ENCODE measurements at places on chromosomes 2 and 18.

DNA sequence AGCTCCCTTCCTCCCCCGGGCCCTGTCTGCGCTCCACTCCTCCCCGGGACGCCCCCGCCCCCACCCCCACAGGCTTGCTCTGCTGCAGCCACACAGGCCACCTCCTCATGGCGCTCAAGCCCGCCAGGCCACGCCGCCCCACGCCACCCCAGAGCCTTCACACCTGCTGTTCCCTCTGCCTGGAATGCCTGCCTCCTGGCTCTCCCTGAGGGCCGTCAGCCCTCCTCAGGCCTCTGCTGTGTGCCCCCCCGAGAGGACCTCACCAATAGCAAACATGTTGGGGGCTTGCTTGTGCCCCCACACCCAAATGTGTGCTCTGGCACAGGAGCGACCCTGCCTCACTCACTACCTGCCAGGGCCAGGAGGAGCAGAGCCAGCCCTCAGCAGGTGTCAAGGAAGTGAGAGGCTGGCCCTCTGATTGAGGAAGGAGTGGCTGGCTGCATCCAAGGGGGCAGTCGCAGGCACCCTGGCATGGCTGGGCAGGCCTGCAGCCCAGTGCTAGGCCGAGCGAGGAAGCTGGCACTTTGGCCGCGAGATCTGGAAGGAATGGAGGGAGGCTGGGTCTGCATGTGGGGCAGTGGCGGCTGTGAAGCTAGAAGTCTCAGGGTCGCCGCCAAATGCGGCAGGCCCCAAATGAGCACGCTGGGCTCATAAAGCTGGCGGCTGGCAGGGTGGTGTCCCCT is 86.5 kb downstream of the INHBB start:
- DNase-seq = no peak

DNA sequence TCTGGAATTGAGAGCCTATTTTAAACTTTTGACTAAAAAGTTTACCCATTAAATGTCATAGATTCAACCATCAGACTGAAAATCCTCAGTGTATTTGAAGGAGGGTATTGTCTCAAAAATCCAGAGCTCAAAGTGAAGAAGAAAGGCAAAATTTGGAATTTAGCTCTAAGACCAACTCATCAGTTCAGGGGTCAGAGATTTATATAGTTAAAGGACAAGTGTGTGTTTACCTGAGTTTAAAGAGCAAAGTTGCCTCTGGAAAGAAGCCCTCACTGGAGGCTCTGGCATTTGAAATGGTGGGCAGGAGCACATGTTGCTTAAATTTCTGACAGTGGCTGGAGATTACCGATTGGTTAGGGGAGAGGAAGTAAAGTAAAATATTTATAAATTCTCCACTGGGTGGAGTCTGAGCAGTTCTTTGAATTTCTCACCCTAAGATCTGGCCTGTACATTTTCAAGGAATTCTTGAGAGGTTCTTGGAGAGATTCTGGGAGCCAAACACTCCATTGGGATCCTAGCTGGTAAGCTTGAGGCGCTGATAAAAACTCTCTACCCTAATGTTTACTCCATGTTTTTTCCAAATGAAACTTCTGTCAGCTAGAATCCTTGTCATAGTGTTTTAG is at the start of gene KYNU:
Gene KYNU, plus strand, starts transcription at position 449 of the 623 bp plus-strand sequence. CDS start 7,704 bp downstream, outside the sequence.
- no peak for DNase-seq

DNA sequence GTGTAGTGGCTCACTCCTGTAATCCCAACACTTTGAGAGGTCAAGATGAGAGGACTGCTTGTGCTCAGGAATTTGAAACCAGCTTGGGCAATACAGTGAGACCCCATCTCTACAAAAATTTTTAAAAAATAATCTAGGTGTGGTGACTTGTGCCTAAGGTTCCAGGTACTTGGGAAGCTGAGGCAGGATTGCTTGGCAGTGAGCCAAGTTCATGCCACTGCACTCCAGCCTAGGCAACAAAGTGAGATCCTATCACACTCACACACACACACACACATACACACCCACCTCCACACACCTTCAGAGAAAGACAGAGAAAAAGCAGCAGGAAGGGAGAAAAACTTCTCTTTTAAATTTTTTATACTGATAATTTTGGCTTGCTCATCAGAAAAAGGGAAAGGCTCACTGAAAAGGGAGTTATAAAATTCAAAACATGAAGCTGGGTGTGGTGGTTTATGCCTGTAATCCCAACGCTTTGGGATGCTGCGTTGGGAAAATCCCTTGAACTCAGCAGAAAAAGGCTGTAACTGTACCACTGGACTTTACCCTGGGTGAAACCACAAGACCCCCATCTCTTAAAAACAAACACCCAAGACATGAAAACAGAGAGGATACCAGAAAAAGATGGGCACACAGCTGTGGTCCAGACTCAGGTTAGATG is 25.7 kb downstream of the FAM168B start:
- no peak for DNase-seq

DNA sequence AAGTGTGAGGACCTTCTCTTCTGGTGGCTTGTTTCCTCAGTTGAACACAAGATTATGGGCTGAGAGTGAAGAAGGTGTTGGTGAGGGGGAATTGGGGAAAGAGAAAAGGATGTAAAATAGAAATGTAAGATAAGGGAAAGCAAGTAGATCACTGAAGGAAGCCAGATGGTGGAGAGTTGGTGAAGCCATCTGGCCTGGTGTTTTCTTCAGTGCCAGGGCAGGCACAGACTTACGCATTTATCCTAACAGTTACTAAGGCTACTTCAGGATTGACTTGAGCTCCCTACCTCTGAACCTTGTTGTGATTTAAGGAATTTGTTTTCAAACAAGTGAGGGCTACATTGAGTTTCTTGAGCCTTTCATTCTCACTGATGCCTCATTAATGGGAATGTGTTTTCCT is 113.8 kb downstream of the GALNT1 start:
- DNase-seq = no peak

GRCh38 chr2:105335469-105335868 is 1.9 kb upstream of the C2orf49 start:
- DNase-seq = no peak

- no peak for DNase-seq
These were observed 117.3 kb upstream of the MSTN start for GRCh38 chr2:190179754-190180312.

- no peak for DNase-seq
These were observed 221.9 kb downstream of the DYM start for GRCh38 chr18:49238433-49239042.

DNA sequence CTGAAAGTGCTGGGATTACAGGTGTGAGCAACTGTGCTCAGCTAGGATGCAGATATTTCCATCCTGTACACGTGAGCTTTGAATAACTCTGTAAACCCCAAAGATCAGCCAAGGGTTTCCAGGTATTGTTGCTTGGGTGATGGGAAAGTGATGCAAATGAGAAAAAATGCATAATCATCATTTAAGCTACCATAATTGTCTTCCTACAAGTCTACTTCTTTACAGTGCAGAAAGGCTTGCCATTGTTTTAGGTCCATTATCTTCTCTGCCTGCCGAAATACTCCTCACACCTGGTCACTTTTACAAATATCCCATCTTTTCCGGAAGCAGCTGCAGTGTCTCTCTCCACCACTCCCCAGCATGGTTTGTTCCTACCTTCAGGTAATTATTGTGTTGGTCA is 259.8 kb upstream of the CCDC68 start:
- DNase-seq = no peak

DNA sequence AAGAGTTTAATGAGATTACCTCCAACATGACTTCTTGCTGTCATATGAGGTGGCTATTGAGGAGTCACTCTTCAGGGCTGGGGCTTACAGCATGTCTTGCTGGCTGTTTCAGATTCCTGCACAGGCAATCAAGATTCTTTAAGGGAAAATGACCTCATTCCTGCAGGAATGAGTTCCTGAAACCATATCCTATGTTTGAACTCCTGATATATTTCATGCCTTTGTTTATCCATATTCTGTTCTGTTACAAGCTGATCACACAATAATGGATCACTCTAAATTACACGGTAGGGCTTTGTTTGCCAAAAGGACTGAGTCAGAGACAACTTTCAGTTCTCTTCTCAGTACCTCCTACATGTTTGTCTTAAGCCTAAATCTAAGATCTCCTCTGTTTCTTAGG is 879.8 kb upstream of the PIK3C3 start:
- DNase-seq = peak; percentile 6

DNA sequence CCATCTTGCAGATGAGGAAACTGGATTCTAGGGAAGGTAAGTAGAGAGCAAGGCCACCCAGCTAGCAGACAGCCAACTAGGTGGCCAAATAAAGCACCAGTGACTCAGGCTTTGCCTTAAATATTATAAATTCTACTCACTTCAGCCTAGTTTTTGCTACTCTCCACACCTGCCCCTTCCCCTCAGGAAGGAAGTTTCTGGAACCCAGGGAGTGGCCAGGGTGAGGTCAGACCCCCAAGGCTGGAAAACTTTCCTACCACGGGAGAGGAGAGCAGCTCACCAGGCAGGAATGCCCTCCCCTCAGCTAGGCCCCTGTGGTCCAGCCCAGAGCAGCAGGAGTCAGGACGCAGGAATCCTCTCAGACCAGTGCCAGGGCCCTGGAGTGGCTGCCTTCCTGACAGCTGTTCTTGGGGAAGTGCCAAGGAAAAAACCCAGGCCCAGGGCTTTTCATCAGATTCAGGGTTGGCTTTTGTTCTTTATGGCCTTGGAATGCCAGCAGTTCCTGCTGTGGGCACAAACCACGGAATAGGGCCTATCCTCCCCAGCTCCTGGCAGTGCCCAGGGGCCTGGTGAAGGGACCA is 5.1 kb upstream of the PAX8 start:
- peak; percentile 84 for DNase-seq

GRCh38 chr2:42128721-42129486 is 40.2 kb upstream of the EML4 start:
- DNase-seq = no peak

DNA sequence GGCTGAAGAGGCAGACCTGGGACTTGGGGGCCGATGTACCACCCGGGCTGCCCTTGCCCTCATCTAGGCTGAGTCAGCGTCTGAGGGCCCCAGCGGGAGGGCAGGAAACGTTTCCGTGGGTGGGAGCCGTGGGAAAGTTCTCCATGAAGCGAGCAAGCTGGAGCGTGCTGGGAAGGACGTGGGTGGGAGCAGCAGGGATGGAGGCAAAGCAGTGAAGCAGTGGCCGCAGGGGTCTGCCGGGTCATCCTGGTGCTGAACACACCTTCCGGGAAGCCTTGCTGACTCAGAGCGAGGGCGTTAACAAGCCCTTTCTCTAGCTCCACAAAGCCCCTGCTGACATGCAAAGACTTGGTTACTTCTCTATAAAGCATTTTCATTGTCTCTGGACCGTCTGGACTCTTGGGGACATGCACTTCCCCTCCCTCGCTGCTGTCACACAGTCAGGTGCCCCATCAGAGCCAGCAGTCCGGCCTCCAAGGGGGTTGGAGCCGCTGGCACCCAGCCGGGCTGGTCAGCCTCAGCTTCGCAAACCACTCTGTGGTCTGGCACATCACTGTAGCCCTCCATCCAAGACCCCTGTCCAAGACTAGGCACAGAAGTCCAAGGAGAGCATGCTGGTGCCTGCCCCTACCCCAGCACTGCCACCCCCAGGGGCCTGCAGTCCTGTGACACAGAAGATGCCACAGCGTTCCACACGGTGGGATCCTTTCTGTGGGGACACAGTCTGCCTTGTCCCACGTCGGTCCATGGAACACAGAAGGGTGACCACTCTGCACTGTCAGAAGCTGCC is 115.1 kb upstream of the GPC1 start:
- peak; percentile 64 for DNase-seq

GRCh38 chr2:12270876-12271588 is 445.7 kb upstream of the TRIB2 start:
- no peak for DNase-seq

- DNase-seq = no peak
These were observed 134.9 kb downstream of the FAM161A start for GRCh38 chr2:61718965-61719364.

GRCh38 chr2:176637486-176638166 is 368.4 kb downstream of the MTX2 start:
- peak; percentile 49 for DNase-seq

GRCh38 chr2:74921236-74921736 is 37.2 kb upstream of the POLE4 start:
- DNase-seq = no peak

- no peak for DNase-seq
These were observed 19.7 kb downstream of the CHST9 start for GRCh38 chr18:27165412-27165811.

DNA sequence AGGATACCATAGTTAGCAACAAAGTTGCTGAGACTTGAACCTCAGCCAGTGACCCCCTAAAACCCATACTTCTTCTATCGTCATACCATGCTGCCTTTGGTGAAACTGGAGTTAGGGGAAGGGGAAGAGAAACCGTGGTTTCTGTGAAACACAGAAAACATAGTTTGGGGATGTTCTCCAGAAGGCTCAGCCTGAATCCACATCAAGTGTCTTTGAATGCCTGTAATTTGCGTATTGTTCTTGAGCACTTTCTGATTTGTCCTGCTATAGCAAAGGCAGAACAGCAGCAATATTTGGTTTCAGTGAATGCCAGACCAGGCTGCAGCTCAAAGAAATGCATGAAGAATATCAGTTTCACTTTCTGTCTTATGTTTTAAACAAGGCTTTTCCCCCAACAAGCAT is 258.7 kb downstream of the TTC32 start:
- DNase-seq = no peak

DNA sequence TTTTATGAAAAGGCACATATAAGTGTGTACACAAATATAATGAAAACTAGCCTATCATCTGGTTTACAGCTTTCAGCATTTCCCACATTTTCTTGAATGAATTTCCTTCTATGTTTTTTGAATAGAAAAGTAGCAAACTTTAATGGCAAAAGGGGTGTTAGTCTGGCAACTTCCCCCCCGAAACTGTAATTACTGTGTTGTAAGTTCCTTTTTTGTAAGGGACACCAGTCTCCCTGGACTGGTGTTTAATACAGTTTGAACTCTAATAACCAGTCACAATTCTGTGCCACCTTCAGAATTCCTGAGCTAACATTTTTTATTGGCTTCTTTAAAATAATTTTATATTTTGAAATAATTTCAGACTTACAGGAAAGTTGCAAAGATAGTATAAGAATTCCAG is 94.2 kb downstream of the ACSL3 start:
- DNase-seq = no peak

GRCh38 chr2:70509565-70509964 is 44.1 kb downstream of the TGFA start:
- peak; percentile 41 for DNase-seq

DNA sequence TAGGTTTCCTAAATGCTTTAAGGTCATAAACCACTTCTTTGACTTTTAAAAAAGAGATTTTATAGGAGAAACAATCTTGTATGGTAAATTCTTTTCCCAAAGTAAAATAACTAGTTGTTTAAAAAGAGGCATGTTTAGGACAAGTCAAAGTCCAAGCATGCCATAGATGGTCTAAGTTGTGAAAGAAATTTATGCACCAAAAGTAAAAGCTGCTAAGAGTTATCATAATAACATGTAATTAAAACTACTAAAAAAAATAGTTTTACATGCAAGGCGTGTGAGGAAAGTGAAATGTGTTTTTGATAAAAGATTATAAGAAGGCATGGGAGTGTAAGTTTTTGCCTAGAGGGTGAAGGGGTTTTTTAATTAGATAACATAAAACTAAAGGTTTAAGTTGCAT is 22.5 kb downstream of the FAM210A start:
- no peak for DNase-seq
